Pancreas (tissue), 10 donors: ENCODE measurements at places on chromosomes 5 and 9. TPM values are rescaled to one million over a fixed set of nuclear protein-coding genes. Genes with fewer than 3 reads are reported as not detected.

GRCh38 chr5:3828761-3829160, 233.1 kb downstream of the IRX1 start:
- no peak for DNase-seq

DNA sequence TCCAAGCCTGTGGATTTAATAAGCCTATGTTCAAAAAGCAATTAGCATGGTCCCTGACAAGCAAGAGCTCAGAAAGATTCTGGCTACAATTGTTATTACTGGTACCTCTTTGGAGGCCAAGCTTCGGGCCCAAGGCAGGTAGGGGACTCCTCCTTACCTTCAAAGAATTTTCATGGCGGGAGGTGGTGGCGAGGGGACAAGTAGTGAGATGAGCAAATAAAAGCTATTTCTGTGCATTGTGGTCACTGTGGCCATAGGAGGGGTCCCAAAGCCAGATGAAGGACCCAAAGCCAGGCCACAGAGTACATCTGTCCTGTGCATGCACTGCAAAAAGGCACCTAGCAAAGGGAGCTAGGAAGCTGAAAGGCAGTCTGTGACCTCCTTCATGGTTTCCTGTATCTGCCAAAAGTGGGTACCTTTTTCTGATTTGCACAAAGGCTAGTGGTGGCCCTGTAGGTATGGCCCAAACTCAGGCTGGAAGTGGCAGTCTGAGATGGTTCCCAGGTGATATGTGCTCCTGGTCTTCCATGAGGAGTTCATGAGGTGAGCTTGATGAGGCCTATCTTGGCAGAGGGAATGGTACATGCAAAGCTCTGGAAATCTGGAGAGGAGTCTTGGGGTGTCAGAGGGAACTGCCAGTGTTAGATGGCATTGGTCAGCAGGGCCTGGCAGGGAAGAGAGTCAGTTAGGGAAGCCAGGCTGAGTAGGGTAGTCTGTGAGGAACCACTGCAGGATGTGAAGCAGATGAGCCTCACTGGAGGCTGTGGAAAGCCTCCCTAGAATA, 3.3 kb upstream of the CXXC5 start:
- DNase-seq: no peak

- DNase-seq: peak; percentile 37
These were observed 115.9 kb downstream of the RGS3 start for GRCh38 chr9:113579283-113580040.

GRCh38 chr9:76576344-76576743, 117.4 kb downstream of the GCNT1 start:
- no peak for DNase-seq

GRCh38 chr5:146213210-146213826, 9.9 kb downstream of the RBM27 start:
- DNase-seq: no peak

DNA sequence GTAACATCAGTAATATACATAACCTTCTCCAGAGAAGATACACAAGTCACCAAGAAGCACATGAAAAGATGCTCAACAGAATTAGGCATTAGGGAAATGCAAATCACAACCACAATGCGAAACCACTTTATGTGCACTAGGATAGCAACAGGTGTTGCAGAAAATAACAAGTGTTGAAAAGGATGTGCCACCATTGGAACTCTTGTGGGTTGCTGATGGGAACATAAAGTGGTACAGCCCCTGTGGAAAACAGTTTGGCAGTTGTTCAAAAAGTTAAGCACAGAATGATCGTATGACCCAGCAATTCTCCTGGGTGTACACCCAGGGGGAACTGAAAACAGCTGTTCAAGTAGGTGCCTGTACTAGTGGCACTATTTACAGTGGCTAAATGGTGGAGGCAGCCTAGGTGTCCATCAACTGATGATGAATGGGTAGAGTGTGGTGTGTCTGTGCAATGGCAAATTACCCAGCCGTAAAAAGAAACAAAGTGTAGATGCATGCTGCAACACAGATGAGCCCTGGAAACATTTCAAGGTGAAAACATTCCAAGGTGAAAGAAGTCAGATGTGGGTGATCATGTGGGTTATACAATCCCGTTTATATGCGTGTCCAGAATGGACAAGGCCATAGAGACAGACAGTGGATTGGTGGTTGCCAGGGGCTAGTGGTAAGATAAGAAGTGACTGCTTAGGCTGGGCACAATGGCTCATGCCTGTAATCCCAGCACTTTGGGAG, 27.2 kb downstream of the CCDC69 start:
- no peak for DNase-seq

DNA sequence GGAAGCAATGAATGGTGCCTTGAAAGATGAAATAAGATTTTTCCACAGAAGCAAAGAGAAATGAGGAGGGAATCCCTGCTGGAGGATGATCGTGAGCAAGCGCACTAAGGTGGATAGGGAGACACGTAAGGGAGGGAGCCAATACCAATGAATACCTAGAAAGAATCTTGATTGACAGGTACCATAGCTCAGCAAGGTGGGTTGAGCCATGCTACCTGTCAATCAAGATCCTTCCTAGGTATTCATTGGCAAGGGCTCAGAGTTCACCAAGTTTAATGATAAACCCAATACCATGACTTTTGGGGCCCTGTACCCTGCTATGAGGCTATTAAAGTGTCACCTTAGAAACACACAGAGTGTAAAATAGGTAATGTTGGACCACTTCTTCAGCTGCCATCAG, 226.8 kb downstream of the GRIA1 start:
- DNase-seq: no peak

GRCh38 chr5:176663566-176663965, 16.3 kb downstream of the TSPAN17 start:
- DNase-seq: no peak

The CDO1 gene
- 6.7 TPM for polyA plus RNA-seq

The SMIM33 gene
- polyA plus RNA-seq: not detected
